ENCODE measurements at places on chromosomes 5 and 9. TPM values are rescaled to one million over a fixed set of nuclear protein-coding genes. Genes with fewer than 3 reads are reported as not detected.

DNA sequence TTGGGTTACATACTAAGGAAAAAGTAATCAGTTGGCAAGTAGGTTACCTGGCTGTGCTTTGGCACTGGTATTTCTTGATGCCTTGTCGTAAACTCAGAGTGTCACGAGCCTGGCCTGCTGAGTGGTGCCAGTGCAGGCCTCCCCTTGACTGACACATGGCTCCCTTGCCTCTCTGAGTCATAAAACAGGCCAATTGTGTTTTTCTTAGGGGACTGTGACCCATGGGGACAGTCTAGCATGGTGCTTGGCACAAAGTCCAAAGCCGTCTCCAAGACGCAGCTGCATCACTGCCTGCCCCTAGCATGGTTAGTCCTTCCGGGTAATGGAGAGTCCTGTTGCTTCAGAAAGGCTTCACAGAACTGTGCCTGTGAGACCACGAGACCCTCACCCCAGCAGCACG, 132.5 kb downstream of the MVB12B start:
- H3K4me3 ChIP-seq: no peak overlapping the region
- no peaks in the 10 kb centered on the region for H3K27me3 ChIP-seq
- peak; percentile 2 for DNase-seq
- peaks cover 10% of the 10 kb centered on the region for H3K4me1 ChIP-seq
- H3K27ac ChIP-seq: no peak overlapping the region

- H3K27ac ChIP-seq: no peak overlapping the region
- DNase-seq: no peak
- H3K36me3 ChIP-seq: peaks cover 5% of the 10 kb centered on the region
- no peaks in the 10 kb centered on the region for H3K4me1 ChIP-seq
- H3K4me3 ChIP-seq: no peak overlapping the region
Measured at GRCh38 chr5:107792940-107793339, 122.2 kb upstream of the EFNA5 start.

DNA sequence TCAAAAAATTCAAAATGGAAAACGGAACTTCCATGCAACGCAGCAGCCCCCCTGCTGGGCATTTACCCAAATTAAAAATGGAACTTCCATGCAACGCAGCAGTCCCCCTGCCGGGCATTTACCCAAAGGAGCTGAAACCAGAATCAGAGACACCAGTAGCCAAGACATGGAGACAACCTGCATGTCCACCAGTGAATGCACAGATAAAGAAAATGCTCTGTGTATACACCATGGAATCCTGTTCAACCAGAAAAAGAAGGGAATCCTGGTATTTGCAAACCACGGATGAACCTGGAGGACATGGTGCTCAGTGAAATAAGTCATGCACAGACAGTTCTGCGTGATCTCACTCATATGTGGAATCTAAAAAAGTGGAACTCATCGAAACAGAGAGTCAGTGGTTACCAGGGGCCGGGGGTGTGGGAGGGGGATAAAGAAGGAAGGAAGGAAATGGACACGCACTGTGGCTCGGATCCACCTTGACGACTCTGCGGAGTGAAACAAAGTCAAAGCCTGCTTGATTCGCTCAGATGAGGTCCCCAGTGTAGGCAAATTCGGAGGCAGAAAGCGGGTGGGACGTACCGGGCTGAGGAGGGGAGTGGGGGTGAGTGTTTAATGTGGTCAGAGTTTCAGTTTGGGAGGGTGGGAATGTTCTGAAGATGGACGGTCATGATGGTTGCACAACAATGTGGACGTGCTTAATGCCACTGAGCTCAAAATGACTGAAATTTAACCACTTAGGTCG, 40.2 kb upstream of the EXOC3 start:
- peaks cover 22% of the 10 kb centered on the region for H3K4me1 ChIP-seq
- no peak for DNase-seq
- peak overlapping the region; percentile 38 for H3K27ac ChIP-seq
- no peaks in the 10 kb centered on the region for H3K27me3 ChIP-seq
- H3K36me3 ChIP-seq: peaks cover 44% of the 10 kb centered on the region
- peak overlapping the region; percentile 10 for H3K4me3 ChIP-seq

DNA sequence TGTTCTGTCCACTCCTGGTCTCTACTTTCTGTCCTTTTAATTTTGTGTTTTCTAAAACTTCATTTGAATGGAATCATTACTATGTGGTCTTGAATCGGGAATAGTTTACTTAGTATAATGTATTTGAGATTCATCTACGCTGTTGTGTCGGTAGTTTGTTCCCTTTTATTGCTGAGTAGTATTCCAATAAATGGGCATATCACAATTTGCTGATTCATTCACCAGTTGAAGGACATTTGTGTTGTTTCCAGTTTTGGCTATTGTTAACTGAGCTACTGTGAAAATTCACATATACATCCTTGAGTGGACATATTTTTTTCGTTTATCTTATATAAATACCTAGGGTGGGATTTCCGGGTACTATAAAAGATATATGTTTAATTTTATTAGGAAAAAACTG, 19.5 kb upstream of the PPARGC1B start:
- H3K27me3 ChIP-seq: peaks cover 39% of the 10 kb centered on the region
- H3K4me1 ChIP-seq: no peaks in the 10 kb centered on the region
- H3K27ac ChIP-seq: no peak overlapping the region
- no peak overlapping the region for H3K4me3 ChIP-seq

DELE1 gene
- total RNA-seq: 73.1 TPM

FYB1 gene
- 355 TPM for total RNA-seq

NPDC1 gene
- 27.0 TPM for total RNA-seq

IL13 gene
- 0.37 TPM for total RNA-seq
